ENCODE measurements at places on chromosomes 7 and 10.

- DNase-seq: no peak
These were observed 345.0 kb upstream of the KLF6 start for GRCh38 chr10:4129866-4130477.

DNA sequence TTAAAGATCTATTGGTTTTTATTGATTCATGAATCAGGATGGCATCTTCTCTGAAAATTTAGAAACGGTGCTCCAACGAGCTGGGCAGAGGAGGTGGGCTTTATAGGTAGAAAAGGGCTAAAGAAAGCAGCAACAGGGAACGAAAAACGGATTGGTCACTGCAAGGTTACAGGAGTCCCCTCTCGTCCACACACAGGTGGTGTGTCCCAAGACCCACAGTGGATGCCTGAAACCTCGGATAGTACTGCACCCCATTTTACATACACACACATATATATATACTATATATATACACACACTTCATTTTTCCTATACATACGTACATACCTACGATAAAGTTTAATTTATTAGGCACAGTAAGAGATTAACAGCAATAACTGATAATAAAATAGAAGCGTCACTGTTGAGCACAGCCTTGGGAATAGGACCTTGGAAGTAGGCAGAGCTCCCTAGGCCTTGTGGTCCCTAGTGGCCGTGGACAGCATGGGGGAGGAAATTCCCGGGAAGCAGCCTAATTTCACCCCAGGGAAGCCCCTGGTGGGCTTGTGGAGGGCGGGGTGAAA is 737 bp upstream of the NUB1 start:
- no peak for DNase-seq

GRCh38 chr10:76138286-76138685 is 706.9 kb downstream of the LRMDA start:
- no peak for DNase-seq

DNA sequence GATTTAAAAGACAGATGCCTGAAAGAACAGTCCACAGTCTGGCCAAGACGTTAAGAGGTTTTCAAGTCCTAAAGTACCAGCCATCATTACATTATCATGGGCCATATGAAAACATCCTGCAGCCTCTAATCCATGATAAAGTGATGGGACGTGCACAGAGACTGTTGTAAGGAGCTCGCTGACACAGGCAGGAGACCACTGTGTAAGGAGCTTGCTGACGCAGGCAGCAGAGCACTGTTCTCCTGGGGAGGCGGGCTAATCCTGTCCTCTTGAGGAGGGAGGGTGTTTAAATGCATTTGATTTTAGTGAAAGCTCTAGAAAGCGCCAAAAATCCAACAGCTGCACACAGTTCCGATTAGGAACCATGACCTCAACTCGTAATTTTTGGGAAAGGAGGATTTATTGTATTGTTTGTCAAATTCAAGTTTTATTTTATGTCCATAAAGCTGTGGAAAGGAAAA is 16.9 kb downstream of the SVIL start:
- DNase-seq: no peak

GRCh38 chr10:108052981-108053380 is 888.5 kb upstream of the SORCS1 start:
- no peak for DNase-seq

All from cortex of kidney (tissue), 1 donor.